ENCODE measurements at places on chromosomes 7 and 10.

DNA sequence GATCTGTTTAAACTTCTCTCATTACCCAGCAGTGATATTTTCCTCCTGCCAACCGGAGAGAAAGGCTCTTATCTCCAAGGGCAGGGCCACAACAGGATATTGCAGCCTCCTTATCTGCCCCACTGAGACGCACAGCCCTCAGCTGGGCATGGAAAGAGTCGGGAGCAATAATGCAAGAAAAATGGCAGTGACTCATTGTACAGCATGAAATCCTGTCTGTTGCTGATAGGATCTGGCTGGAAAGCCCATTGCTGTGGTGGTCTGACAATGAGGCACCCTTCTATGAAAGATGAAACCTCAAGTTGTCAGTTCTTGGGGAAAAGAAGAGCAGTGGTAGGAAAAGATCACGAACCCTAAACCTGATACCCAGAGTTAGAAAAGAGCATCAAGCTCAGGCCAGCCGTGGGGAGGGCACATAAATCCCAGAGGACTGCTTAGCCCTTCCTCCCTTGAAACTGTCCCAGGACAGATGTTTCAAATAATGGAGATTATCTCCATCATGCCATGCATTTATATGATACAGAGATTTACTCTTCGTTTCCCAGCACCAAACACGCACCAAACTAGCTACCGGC, 47.0 kb upstream of the FIGNL1 start:
- no peak for DNase-seq

- DNase-seq = no peak
Measured at GRCh38 chr7:137110535-137110934, 233.0 kb downstream of the PTN start.

DNA sequence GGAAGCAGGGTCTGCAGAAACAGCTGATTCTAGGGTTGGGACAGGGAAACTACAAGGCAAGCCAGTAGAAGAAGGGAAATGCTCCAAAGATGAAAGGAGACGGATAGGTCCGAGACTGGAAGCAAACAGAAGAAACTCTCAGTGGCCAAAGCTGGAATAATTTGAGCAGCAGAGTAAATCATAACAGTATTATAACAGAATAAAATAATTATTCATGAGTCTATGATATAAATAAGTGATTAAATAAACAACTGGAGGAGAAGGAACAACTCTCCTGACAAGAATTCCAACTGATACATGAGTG, 27.6 kb downstream of the EZH2 start:
- no peak for DNase-seq

- no peak for DNase-seq
Measured at GRCh38 chr10:44982496-44982895, 3.9 kb upstream of the DEPP1 start.

DNA sequence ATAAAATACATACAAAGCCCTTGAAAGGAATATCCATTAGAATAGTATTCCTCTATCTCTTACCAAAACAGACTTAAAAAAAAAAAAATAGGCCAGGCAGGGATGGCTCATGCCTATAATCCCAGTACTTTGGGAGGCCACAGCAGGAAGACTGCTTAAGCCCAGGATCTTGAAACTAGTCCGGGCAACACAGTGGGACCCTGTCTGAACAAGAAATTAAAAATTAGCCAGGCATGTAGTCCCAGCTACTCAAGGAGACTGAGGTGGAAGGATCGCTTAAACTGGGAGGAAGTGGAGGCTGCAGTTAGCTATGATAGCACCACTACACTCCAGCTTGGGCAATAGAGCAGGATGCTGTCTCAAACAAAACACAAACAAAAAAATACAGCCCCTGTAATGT, 9.6 kb downstream of the PDLIM1 start:
- no peak for DNase-seq

GRCh38 chr10:98255146-98255877, 12.7 kb downstream of the LOXL4 start:
- no peak for DNase-seq

DNA sequence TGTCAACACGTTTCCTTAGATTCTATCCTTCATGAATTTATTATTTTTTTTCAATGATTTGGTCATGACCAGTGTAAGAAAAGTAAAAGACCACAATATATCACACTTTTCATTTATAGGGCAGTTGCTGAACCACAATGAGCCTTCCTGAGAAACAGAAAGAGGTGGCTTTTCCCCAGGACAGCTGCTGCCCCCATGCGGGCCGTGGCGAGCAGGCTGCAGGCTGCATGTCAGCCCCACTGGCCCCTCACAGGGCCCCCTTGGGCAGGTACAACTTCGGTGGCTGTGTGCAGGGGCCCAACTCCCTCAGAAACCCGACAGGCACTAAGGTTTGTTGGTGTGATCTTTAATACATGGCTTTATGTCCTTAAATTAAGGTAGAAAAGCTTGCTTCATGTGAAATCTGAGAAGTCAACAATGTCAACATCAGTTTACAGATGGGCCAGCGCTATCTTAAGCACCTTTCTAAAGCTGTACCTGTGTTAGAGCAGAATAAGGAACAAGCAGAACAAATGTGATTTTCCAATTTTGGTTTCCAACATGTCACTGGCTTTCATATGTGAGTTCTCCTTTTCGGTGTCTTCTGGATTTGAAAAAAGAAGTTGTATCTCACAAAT, 10.6 kb downstream of the BEND7 start:
- no peak for DNase-seq

- DNase-seq = no peak
Measured at GRCh38 chr10:106401161-106401560, 763.3 kb downstream of the SORCS1 start.

DNA sequence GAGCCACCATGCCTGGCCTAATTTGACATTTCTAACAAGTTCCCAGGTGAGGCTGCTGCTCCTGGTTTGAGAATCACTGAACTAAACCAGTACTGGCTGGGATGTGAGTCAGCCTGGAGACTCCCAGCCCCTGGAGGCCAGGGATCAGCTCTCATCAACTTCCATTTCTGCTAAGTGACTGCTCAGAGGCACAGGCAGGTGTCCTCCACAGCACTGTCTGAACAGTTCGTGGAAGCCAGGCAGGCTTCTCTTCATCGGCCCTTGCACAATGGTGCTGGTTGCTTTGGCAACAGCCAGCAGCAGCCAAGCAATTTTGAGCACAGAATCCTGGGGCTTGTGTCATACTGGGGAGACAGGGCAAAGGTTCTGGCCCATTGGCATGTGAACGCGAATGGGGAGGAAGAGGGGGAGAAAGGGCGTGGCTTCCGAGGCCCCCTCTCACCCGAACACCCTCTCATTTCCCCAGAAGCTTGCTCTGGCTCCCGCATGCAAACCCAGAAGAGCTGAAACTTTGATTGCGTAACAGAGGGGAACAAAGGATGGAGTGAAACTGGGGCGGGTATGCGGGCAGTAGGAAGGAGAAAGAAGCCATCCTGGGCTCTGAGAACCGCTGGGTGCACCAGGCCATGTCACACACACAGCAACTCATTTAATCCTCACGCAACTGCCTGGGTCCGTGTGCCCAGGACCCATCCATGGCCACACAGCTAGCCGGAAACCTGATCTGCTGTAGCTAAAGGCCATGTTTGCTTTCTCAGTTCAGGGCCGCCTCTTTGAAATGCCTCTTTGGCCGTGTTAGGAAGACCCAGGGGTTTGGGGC, 9.0 kb upstream of the POR start:
- DNase-seq = no peak

DNA sequence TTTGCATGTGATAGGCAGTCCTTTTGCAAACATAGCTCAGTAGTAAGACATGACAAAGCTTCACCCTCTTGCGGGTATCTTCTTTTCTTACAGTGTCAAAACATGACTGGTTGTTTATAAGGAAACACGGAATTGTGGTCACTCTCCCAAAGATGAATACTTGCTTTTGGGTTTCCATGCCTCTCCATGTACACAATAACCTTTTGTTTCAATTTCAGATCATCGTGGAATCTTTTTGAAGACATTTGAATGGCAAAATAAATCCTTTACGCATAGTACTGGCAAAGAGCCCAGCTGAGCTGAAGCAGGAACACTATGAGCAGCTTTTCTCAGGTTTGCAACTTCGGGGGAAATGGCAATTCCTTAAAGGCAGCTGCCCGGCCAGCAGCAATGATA, 156.8 kb upstream of the FRMD4A start:
- no peak for DNase-seq

GRCh38 chr10:32348297-32349198, 1.6 kb upstream of the EPC1 start:
- no peak for DNase-seq

DNA sequence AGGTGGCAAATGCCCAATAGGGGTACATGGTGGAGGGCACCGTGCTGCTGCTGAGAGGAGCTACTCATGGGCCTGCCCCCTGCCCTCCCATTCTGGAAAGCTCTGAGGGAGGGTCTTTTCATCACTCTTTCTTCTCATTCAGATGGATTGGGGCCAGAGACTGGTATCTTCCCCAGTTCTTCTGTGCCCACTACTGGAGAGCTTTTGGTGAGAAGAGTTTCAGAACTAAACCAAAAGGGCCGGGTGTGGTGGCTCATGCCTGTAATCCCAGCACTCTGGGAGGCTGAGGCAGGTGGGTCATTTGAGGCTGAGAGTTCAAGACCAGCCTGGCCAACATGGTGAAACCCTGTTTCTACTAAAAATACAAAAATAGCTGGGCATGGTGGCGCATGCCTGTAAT, 12.5 kb downstream of the ADRA2A start:
- DNase-seq = no peak

DNA sequence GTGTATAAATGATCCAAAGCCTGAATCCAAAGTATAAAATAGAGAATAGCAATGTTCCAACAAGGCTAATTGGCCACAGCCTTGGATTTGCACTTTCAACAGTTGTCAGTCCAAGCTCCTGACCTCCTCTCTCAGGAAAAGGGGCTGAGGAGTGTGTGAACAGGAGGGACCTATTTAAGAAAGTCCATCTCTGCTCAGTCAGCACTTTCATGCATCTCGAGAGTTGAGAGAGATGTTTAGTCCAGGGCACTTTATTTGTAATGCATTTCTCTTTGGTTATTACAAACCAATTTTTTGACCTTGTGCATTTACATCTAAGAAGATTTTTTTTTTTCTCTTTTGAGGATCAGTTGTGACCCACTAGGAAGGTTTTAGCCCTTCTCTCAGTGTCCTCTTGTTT, 244.2 kb downstream of the CREB5 start:
- DNase-seq = no peak

- no peak for DNase-seq
Measured at GRCh38 chr7:94706996-94707740, 51.2 kb upstream of the SGCE start.

DNA sequence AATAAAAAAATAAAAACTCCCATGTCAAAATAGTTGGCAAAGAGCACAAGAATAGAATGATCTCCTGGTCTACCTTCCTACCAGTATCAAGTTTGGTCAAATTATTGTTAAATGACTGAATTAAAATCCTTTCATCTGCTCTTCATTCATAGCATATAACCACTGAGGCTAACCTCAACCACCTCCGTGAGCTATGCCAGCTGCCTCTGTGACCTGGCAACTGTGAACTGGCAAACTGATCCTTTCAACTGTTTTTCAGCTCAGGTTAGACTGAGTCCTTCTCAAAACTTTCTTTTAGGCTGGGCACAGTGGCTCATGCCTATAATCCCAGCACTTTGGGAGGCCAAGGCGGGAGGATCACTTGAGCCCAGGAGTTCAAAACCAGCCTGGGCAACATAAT, 36.1 kb downstream of the NUDCD3 start:
- no peak for DNase-seq

- DNase-seq = no peak
Measured at GRCh38 chr7:151125470-151125845, 39.2 kb downstream of the AGAP3 start.

GRCh38 chr10:87544721-87545120, 40.0 kb downstream of the MINPP1 start:
- no peak for DNase-seq

DNA sequence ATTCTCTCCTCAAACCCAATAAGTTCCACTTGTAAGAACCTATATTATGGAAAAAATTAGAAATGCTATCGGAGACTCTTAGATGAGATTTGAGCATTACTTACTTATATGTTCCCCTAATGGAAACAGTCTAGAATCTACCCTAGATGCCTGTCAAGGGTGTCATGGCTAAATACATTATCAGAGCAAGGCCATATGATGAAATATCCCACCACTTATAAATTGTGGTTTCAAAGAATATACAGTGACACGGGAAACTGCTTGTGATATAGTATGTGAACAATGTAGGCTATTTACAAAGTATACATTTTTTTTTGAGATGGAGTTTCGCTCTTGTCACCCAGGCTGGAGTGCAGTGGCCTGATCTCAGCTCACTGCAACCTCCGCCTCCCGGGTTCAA, 46.3 kb upstream of the CTBP2 start:
- DNase-seq = no peak

DNA sequence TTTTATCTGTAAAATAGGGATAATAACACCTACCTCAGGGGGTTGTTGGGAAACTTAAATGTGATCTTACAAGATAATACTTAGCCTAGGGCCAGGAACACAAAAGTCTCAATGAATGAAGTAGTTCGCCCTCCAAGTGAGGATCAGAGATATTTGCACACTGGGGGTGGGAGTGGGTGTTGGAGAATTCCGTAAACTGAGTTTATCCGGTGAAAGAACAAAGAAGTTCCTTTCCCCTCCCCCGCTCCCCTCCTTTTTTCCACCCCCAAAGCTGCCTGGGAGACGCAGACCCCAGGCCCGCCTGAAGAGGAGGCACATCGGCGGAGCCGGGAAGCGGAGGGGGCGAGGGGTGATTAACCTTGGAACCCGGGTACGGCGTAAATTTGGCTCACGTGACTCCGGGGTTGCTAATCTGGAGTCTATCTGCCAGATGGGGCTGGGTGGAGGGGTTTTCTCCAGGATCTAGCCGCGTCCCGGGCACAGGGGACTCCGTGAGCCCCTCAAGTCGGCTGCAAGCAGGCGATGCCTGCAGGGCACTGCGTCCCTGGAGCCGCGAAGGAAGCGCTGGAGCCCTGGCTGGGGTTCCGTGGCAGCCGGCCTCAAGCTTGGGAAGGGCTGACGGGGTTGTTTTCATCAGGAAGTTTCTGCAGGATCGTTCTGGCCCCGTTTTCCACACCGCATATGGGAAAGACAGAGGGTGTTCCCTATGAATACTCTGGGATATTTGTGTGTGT, 1.4 kb upstream of the PODXL start:
- DNase-seq = no peak

DNA sequence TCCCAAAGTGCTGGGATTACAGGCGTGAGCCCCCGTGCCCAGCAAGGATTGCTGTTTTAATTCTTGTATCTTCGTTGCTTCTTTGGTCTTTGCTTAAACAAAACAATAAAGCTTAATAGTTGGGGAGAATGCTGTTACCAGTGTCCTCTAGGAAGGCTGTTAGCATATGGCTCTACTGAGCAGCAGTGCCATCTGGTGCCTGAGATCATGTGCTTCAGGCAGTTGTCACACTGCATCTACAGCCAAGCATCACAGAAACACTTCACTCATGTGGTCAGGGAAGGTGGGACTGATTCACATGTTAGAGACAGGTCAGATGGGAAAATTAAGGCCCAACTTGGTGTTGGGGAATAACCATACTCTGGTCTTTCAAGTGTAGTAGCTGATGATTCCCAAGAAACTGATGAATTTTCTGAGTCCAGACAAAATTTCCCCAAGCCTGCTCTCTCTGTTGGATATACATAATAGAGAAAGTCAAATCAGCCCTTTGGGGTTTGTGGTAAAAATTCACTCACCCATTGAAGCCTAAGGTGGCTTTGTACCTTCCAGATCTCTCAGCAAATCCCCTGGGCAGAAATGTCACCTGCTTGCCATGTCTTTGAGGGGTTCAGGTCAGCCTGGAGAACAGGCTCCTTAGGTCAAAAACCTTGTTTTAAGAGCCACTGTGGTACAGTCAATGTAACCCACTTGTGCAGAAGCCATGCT, 28.4 kb downstream of the UBE2D4 start:
- DNase-seq = no peak

GRCh38 chr7:2158331-2159175, 74.2 kb downstream of the MAD1L1 start:
- no peak for DNase-seq

Data from T-helper 9 cell (primary cell).